ENCODE measurements at places on chromosomes 6 and 20.

GRCh38 chr6:143971482-143972205 is 36.4 kb downstream of the PLAGL1 start:
- DNase-seq = no peak

GRCh38 chr6:37732688-37733087 is 35.0 kb upstream of the MDGA1 start:
- no peak for DNase-seq

DNA sequence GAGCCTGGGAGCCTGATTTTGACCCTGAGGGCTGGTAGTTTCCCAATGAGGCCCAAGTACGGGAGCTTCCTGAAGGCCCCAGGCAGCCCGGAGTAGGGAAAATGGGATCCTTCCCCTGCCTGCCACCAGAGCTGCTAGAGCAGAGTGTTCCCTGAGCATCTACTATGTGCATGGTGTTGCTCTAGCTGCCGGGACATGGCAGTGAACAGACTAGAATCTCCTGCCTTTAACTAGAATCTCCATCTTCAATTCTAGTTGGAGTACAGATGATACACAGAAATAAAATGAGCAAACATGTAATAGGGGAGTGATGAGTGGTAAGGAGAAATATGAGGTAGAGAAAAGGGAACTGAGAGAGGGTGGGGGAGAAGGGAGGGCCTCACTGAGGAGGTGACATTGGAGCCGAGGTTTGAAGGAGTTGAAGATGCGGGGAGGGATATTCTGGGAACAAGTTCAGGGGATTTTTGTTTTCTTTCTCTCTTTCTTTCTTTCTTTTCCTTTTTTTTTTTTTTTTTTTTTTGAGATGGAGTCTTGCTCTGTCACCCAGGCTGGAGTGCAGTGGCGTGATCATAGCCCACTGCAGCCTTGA is 18.5 kb downstream of the VSTM2L start:
- no peak for DNase-seq

GRCh38 chr6:81063891-81064290 is 688.6 kb downstream of the TENT5A start:
- no peak for DNase-seq

- peak; percentile 65 for DNase-seq
Observed at GRCh38 chr6:52984247-52984646, 10.8 kb downstream of the GSTA4 start.

DNA sequence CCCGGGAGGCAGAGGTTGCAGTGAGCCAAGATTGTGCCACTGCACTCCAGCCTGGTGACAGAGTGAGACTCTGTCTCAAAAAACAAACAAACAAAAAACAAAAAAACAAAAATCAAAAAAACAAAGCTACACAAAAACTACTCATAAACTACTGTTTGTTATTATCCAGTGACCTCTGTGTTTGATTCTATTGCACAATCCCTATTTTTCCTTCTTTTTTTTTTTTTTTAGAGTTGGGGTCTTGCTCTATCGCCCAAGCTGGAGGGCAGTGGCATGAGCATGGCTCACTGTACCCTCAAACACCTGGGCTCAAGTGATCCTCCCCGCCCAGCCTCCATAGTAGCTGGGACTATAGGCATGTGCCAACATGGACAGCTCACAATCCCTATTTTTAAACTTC is 92.7 kb downstream of the FAM217A start:
- DNase-seq = no peak

GRCh38 chr20:7226156-7226555 is 458.7 kb downstream of the BMP2 start:
- no peak for DNase-seq

Data from CD4-positive, alpha-beta T cell treated with Interleukin-4 for 4 hours (primary cell).